ENCODE measurements at places on chromosomes 11 and 22.

DNA sequence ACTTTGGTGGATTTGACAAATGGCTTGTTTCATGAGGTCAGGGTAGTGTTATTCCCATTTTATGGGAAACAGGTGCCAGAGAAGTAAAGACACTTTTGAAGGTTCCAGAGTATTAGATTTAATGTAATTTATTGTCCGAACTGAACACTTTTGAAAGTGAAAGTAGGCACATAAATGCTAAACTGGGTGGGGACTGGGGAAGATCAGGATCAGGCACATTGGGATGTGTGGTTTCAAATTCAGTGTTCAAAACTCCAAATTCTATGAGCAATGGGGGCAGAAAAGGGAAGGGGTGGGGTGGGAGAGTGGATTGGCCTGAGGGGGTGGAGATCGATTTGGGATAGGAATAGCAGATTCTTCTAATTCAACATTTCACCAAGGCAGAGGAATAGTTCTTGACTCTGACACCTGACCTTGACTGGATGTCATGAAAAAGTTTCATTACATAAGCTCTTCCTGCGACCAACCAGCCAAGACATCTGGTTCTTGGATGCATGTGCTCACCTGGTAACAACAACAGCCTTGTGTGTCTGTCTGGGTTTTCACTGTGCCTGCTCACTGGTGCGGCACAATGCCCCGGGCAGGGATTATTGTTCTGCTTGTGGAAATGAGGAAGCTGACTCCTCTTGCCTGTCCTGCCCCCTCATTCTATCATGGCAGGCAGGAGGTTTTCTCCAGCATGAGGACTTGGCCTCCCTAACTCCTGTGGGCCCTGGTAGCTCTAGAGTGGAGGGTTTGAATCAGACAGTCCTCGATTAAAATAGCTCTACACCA, 10.8 kb downstream of the PPFIBP2 start:
- no peak for DNase-seq

DNA sequence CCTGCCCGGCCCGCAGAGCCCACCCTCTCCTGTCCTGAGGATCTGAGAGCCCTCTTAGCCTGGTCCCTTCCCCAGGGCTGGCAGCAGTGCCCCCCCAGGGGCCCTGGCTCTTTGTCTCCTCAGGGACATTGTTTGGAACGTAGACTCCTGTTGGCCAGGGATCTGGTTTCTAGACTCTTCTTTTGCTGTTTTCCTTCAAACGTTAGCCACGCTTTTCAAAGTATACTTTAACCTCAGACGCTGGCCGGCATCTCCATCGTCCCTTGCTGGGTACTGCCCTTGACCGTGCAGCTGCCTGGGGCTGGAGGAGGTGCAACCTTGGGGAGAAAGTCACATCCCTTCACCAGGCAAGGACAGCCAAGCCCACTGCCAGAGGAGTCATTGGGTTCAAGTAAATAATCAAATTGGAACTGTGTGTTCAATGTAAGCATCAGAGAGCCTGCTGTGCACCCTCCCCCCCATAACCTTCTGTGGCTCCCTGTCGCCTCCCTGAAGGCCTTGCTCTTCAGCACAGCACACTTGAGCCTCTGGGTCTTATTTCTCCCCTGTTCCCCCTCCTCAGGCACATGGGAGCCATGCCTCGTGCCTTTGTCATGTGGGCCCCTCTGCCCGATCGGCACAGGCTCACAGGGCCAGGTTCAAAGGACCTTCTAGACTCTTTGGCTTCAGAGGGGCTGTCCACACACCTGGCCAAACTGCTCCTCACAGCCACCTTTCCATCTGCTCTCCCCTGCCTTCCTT, 21.8 kb upstream of the WNT7B start:
- no peak for DNase-seq

DNA sequence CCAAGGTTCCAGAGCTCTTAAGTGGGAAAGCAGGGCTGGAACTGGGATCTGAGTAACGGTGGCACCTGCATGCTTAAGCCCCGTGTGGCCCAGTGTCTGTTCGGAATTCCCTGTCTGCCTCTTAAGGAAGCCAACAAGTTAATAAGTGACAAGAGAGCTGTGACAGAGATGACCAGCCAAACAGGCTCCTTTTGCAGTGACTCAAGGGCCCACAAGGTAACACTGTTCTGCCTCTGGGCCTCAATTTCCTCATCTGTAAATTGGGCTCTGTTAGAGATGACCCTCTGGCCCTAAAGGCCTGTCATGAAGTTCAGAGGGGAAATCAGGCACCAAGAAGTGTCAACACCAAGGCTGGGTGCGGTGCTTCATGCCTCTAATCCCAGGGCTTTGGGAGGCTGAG, 18.6 kb downstream of the USH1C start:
- no peak for DNase-seq

DNA sequence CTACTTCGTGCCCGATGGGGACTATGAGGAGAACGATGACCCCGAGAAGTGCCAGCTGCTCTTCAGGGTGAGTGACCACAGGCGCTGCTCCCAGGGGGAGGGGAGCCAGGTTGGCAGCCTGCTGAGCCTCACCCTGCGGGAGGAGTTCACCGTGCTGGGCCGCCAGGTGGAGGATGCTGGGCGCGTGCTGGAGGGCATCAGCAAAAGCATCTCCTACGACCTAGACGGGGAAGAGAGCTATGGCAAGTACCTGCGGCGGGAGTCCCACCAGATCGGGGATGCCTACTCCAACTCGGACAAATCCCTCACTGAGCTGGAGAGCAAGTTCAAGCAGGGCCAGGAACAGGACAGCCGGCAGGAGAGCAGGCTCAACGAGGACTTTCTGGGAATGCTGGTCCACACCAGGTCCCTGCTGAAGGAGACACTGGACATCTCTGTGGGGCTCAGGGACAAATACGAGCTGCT, 751 bp downstream of the FIBIN start:
- no peak for DNase-seq

DNA sequence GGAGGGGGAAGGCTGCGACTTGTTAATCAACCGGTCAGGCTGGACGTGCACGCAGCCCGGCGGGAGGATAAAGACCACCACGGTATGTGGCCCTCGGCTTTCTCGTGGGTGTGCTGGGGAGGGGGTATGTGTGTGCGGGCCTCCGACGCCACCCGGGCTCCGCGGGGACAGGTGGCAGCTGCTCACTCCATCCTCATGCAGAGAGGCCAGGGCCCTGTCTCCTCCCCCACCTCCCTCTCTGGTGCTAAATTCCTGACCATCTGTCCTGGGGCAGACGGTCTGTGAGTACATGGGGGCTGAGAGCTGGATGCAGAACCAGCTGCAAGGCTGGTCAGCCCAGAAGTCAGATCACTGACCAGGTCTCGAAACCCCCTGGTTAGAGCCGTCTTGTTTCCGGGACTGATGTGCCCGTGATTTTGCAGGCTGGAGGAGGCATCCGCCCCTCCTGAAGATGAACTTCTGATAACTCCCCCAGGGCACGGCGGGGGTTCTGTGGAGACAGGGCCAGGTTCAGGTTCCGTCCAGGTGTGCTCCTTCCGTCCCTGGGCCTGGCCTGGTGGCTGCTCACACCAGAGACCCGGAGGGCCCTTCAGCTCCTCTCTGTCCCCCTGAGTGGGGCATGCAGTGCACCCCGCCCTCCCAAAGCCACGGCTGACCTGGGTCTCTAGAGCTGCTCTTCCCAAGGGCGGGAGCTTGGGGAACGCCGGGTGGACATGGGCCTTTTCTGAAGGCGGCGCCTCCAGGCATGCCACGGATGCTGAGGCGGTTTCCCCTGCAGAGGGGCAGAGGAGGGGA, 1119.7 kb downstream of the BRD1 start:
- no peak for DNase-seq

- no peak for DNase-seq
Observed at GRCh38 chr11:120543521-120544215, 32.1 kb downstream of the GRIK4 start.

DNA sequence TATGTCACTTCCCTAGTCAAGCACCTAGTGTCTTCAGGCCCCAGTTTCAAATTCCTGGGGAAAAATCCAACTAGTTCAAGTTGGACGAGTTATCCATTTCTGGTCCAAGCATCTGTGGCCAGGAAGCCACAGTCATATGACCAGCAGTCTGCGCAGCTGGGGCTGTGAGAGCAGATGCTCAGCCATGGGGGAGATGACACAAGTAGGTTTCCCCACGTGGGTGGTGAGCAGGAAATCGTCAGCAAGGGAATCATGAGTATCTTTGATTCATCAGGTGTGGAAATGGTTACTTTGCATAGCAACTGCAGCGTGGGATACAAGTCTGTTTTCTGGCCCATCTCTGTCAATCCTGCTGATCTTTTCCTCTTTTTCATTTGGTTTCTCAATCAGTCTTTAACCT, 185.3 kb downstream of the C11orf91 start:
- no peak for DNase-seq

- no peak for DNase-seq
Observed at GRCh38 chr11:133993921-133994320, 37.2 kb upstream of the IGSF9B start.

- DNase-seq: no peak
Observed at GRCh38 chr11:1470681-1471611, 15.6 kb downstream of the MOB2 start.

- no peak for DNase-seq
Observed at GRCh38 chr11:58726737-58727414, 4.9 kb downstream of the GLYAT start.

DNA sequence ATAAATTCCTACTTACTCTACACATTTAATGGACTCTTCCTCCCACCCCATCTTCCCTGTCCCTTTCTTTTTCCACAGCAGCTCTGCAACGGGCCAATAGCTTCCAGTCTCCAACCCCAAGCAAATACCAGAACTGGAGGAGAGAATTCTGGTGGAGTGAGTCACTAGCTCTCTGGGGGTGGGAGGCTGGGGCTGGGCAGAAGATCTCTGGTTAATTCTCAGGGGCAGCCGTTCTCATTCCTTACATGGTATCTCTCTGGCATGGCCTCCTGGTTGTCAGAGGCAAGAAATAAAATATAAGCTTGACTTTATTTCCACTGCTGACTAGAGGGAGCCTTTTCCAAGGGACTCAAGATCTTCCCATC, 90.4 kb upstream of the PARVA start:
- DNase-seq: no peak

DNA sequence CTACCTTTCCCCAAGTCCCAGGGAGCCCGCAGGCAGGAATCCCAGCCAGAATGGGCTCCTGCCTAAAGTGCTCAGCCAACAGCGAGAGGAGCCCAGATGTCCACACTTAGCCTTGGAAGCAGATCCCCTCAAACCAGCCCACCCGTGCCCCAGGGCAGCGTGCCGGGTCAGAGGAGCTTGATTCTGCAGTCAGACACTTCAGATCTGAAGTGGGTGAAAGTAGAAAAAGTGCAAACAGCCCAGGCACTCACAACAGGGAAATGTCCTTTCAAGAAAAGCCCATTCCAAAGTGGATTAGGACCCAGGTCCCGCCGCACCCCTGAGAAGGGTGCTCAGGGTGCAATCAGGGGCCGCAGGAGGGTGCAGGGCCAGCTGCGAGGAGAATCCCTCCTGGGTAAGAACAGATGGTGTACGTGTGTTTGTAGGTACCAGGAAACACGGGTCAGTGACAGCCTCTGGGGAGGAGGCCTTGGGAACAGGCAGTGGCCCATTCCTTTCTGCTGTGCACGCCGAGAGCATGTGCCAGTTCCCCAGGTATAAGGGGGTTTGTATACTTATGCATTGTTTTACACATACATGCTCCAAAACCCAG, 17.7 kb downstream of the ELFN2 start:
- no peak for DNase-seq

GRCh38 chr11:14059491-14059890, 97.0 kb downstream of the SPON1 start:
- DNase-seq: no peak

- DNase-seq: no peak
Observed at GRCh38 chr22:34330432-34330831, 410.2 kb upstream of the LARGE1 start.
